ENCODE measurements at places on chromosomes 4 and X.

GRCh38 chrX:132751063-132751690, 207.3 kb downstream of the HS6ST2 start:
- no peak for DNase-seq

GRCh38 chr4:84719115-84719514, 136.2 kb downstream of the CDS1 start:
- no peak for DNase-seq

DNA sequence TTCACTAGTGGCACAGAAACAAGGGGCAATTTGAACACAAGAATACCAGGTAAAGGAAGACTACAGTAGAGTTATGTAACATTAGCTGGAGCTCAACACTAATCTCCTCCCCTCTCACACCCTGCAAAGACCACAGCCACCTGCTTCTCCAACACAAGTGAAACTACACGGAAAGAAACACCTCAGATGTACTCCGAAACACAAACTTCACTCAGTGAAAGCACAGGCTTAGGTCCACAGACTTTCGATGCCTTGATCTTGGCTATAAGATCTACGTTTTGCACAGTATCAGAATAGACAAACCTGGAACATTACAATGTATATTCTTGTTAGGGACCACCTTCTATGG, 7.6 kb downstream of the ACSL1 start:
- DNase-seq: no peak

DNA sequence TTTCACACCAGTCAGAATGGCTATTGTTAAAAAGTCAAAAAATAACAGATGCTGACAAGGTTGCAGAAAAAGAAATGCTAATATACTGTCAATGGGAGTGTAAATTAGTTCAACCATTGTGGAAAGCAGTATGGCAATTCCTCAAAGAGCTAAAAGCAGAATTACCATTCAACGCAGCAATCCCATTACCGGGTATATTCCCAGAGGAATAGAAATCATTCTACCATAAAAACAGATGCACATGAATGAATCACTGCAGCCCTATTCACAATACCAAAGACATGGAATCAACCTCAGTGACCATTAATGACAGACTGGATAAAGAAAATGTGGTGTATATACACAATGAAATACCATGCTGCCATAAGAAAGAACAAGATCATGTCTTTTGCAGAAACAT, 243.0 kb downstream of the STPG2 start:
- no peak for DNase-seq

GRCh38 chrX:47456080-47456479, 26.9 kb downstream of the ZNF41 start:
- no peak for DNase-seq

GRCh38 chr4:47561331-47561730, 76.3 kb downstream of the ATP10D start:
- DNase-seq: no peak
